ENCODE measurements at places on chromosomes 3 and 15. TPM values are rescaled to one million over a fixed set of nuclear protein-coding genes. Genes with fewer than 3 reads are reported as not detected.

Gene CD86
- total RNA-seq: not detected

Gene NXPE3
- total RNA-seq: 24.6 TPM

Gene CAMKV
- total RNA-seq: 0.35 TPM

Gene TMCO5A
- total RNA-seq: not detected

Gene KBTBD13
- total RNA-seq: not detected

Gene GOLGA8S
- total RNA-seq: 0.12 TPM

All from A549 treated with ZK216348 at 1 μM for 4 hours (cell line).